NCI-H69 (cell line): ENCODE measurements at places on chromosomes 11 and 22.

GRCh38 chr11:107953446-107953845 is 25.2 kb downstream of the RAB39A start:
- DNase-seq, result no peak

GRCh38 chr22:29635734-29636357 is 32.4 kb downstream of the NF2 start:
- peak; percentile 84 for DNase-seq

DNA sequence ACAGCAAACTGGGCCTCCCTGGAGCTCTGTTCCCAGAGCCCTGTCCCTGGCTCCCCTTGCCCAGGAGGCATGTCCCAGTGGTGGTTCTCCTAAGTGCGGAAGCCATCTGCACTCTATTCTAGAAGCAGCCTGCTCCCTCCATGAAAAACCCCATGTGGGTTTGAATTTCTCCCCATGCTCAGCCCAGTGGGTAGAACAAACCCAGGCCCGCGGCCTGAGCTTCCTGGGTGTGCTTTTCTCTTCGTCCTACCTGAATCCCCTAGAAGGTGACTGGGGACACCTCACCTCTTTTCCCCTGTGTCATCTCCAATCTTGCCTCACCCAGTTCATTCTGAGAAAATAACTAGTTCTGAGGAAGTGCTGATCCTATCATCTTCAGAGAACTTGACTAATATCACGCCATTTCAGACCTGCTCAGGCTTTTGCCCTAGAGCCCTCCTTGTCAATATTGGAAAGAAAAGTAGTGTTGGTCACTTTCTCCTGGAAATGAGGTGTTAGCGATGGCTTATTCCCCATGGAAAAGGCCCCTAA is 15.9 kb downstream of the IL10RA start:
- no peak for DNase-seq

DNA sequence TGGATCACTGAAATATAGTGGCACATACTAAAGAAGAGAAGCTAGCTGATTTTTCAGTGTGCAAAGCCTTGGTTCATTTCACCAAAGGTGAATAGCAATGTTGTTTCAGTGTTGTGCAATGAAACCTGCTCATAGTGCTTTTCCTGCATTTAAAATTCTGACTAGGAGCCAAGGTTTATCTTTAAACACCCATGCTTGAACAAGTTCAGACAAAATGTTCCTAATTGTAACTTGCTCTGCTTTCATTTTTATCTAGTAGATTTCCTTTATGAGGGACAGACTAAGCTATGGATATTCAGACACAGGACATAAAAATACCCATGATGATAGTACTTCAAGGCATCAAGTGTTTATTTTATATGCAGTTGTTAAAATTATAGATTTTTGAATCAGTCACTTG is 47.7 kb downstream of the BBOX1 start:
- DNase-seq, result no peak

DNA sequence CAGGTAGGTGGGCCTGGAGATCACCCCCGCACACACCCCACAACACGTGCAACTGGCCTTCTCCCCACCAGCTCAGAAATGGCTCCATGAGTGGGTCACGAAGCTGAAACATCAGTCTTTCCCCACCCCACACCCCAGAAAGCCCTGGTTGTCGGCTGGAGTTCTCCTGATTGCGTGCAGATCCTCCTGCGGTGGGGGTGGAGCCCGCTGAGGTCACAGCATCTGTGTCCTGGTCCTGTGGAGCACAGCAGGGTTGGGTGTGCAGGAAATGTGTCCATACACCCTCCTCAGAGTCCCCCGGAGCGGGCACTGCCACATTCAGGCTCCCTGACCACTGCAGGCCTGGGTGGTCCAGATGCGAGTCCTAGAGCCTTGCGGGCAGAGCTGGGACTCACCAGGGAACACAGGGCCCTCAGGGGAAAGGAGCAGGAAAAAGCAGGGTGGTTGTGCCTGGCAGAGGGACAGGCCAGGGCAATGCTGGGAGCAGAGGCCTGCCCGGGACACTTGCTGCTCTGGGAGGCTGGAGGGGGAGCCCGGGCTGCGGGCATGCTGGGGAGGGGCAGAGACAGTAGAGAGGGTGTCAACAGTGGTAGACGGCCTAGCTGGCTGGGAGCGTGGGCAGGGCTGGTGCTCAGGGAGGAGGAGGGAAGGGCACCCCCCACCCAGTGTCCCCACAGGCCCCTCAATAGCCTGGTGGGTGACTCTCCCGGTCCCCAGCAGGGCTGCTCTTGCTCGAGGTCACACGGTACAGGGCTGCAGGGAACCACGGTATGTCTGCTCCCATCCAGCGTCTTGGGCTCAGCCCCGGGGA is 42.4 kb upstream of the PPARA start:
- peak; percentile 71 for DNase-seq
